ENCODE measurements at places on chromosomes 3 and 15. TPM values are rescaled to one million over a fixed set of nuclear protein-coding genes. Genes with fewer than 3 reads are reported as not detected.

- H3K36me3 ChIP-seq: peaks cover 5% of the 10 kb centered on the region
- H3K27ac ChIP-seq: no peak overlapping the region
- no peaks in the 10 kb centered on the region for H3K27me3 ChIP-seq
- peaks cover 34% of the 10 kb centered on the region for H3K4me1 ChIP-seq
- H3K4me3 ChIP-seq: no peak overlapping the region
Observed at GRCh38 chr3:72380193-72380592, 468.1 kb downstream of the SHQ1 start.

DNA sequence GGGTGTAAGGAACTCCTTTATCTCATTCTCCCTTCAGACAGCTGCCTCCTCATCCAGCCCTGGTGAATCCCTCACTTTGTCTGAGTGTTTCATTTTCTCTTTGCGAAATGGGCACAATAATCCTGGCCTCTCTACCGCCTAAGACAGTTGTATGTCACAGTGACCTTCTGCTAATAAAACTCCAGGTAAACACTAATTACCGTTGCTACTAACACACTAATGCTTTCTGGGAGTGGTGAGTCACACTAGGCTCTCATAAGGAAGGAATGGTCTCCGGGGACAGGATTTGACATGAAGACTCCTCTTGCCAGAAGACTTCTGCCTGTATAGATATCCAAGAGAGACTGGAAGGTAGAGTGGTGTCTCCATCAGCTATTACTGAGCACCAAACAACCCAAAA is 71.7 kb upstream of the SNRK start:
- peak overlapping the region; percentile 28 for H3K4me3 ChIP-seq
- H3K4me1 ChIP-seq: peaks cover 54% of the 10 kb centered on the region
- DNase-seq: peak; percentile 88
- H3K27me3 ChIP-seq: no peaks in the 10 kb centered on the region

The REC114 gene
- polyA plus RNA-seq: not detected

The CCDC191 gene
- 3.6 TPM for polyA plus RNA-seq

The DAZL gene
- not detected for polyA plus RNA-seq

DNA sequence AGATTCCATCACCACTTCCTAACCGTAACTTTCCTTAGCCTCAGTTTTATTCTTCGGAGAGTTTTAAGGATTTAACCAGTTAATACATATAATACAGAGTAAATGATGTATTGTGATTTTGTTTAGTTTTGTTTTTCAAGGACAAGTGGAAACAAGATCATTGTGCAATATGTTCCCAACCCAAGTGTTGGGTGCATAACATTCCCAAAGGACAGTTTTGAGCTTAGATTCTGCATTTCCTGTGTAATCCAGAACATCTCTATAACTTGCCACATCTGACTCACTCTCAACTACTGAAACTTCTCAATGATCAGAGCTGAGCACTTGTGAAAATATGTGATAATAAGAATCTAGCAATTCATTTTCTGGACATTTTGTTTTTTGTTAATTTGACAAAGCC is 466.1 kb upstream of the PPP2R3A start:
- no peaks in the 10 kb centered on the region for H3K36me3 ChIP-seq
- H3K27me3 ChIP-seq: peaks cover 4% of the 10 kb centered on the region
- H3K27ac ChIP-seq: no peak overlapping the region

The NME9 gene
- polyA plus RNA-seq: not detected

DNA sequence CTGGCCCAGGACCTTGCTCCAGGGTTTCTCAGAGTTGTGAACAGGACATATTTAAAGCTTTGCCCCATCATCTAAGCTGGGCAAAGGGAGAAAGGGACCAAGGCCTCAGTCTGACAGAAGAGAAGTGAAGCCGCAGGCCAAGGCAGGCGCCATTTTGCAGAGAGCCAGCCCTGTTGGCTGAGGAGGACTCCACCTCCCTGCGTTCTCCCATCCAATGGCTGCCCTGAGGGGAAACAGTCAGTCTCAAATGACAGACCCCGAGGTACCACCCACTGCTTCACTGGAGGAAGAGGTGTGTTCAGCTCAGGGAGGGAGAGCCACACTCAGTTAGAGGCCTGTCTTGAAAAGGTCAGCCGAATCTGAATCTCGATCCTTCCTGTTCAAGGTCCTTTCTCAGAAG is 86.1 kb downstream of the ADAMTS17 start:
- no peak overlapping the region for H3K27ac ChIP-seq
- no peaks in the 10 kb centered on the region for H3K4me1 ChIP-seq
- H3K36me3 ChIP-seq: no peaks in the 10 kb centered on the region
- DNase-seq: no peak

The CCDC33 gene
- polyA plus RNA-seq: not detected

GRCh38 chr3:84683493-84683892 is 275.3 kb upstream of the CADM2 start:
- no peaks in the 10 kb centered on the region for H3K36me3 ChIP-seq
- no peak for DNase-seq
- no peak overlapping the region for H3K4me3 ChIP-seq
- no peaks in the 10 kb centered on the region for H3K4me1 ChIP-seq

DNA sequence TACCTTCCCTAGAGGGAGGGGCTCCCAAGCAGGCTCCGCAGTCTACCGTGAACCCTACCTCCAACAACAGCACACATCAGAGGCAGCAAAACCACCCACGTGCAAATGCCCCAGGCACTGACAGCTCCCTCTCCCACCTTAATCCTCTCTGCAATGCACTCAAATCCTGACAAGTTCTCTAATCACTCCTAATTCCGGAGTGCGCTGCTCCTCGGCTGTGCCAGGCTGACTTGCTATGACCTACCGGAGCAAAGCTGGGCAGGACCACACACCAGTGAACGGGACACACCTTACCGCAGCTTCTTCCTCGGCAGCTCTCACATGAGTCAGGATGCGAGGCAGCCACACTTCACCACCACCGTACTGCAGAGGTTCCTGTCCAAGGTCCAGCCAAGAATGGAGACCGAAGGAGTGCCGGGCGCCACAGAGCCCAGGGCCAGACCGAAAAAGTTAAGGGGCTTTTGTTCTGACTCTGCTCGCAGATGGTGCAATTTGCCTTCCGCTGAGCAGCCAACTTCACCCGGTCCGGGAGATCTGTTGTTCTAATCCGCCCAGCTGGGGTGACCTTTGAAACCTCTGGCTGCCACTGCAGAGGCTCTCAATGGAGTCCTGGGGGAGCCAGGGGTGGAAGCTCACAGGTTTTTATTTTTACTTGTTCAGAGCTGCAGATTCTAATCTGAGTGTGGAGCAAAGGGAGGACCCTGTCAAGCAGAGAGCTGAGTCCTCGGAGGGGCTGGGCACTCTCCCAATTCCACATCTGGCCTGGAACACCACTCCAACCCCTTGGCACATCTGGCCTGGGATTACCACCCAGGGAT is 84.4 kb downstream of the MYLK start:
- H3K27me3 ChIP-seq: no peaks in the 10 kb centered on the region
- no peaks in the 10 kb centered on the region for H3K36me3 ChIP-seq
- H3K27ac ChIP-seq: no peak overlapping the region
- peaks cover 15% of the 10 kb centered on the region for H3K4me1 ChIP-seq
- H3K4me3 ChIP-seq: peak overlapping the region; percentile 27

DNA sequence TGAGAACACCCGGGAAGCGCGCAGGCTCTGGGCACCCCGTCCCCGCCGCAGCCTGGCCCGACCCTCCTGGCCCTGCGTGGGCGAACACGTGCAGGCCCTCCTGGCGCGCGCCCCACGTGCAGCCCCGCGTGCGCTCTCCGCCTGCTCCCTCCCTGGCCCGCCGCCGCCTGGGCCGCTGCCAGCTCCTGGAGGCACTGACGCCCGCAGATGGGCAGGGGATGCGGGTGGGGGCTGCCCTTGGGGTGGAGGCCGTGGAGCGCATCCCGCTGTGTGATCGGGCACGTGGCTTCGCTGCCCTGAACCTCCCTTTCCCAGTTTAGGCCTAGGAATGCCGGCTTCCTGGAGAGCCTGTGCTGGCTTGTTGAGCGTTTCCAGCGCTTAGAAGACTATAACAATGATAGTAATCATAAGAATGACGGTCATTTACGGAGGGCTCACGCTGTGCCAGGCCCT is 104.6 kb upstream of the SLC6A6 start:
- H3K36me3 ChIP-seq: no peaks in the 10 kb centered on the region
- H3K27me3 ChIP-seq: peaks cover 4% of the 10 kb centered on the region
- DNase-seq: no peak
- H3K27ac ChIP-seq: peak overlapping the region; percentile 45
- H3K4me1 ChIP-seq: peaks cover 15% of the 10 kb centered on the region
- H3K4me3 ChIP-seq: no peak overlapping the region

DNA sequence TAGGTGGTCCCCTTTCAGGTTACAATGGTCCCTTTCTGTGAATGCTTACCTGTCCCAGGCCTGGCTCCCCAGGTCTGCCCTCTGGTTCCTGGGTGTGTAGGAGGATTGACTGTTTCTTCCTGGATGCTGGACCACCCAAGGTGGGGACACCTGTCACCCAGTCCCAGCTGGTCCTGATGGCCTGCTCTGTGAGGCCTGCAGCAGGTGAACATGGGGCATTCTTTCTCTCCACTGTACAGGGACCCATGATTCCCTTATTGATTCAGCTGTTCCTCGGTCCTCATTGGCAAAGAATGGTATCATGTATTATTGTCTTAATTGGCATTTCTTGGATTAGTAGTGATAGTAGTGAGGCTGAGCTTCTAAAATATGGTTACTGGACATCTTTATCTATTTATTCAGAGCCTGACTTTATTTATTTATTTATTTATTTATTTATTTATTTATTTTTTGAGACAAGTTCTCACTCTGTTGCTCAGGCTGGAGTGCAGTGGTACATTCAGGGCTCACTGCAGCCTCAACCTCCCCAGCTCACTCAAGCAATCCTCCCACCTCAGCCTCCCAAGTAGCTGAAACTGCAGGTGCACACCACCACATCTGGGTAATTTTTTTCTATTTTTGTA is 8.8 kb upstream of the DNAJA4 start:
- H3K27me3 ChIP-seq: no peaks in the 10 kb centered on the region
- no peaks in the 10 kb centered on the region for H3K36me3 ChIP-seq
- H3K4me1 ChIP-seq: no peaks in the 10 kb centered on the region
- H3K27ac ChIP-seq: no peak overlapping the region

GRCh38 chr15:70672081-70672480 is 91.3 kb downstream of the UACA start:
- H3K36me3 ChIP-seq: peaks cover 13% of the 10 kb centered on the region
- no peak overlapping the region for H3K27ac ChIP-seq
- no peak overlapping the region for H3K4me3 ChIP-seq
- H3K4me1 ChIP-seq: no peaks in the 10 kb centered on the region

The GNL3 gene
- 128 TPM for polyA plus RNA-seq

DNA sequence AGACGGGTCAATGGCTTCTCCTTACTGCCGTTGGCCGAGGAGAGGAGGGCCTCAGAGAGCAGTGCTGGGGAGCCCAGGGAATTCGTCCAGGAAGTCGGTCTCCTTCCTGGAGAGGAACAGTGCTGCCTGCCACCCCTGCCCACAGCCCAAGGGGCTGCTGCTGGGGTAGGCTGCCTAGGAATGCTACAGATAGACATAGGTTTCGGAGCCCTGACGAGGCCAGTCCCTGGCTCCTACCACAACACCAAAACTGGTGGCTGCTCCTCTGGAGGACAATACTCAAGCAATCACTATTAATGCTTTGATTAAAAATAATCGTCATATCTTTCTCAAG is 30.5 kb downstream of the ANP32A start:
- peaks cover 9% of the 10 kb centered on the region for H3K36me3 ChIP-seq
- no peaks in the 10 kb centered on the region for H3K27me3 ChIP-seq
- no peak for DNase-seq

GRCh38 chr3:184757022-184757651 is 45.3 kb upstream of the MAGEF1 start:
- H3K36me3 ChIP-seq: no peaks in the 10 kb centered on the region
- H3K27ac ChIP-seq: no peak overlapping the region
- no peak for DNase-seq
- H3K4me1 ChIP-seq: peaks cover 27% of the 10 kb centered on the region

GRCh38 chr3:138578141-138578540 is 15.9 kb downstream of the CEP70 start:
- H3K27me3 ChIP-seq: no peaks in the 10 kb centered on the region
- no peaks in the 10 kb centered on the region for H3K4me1 ChIP-seq
- no peak overlapping the region for H3K27ac ChIP-seq
- no peaks in the 10 kb centered on the region for H3K36me3 ChIP-seq

The RARRES1 gene
- polyA plus RNA-seq: not detected

- H3K4me3 ChIP-seq: no peak overlapping the region
- H3K36me3 ChIP-seq: no peaks in the 10 kb centered on the region
- DNase-seq: no peak
- H3K27ac ChIP-seq: no peak overlapping the region
- H3K4me1 ChIP-seq: no peaks in the 10 kb centered on the region
Observed at GRCh38 chr3:167918686-167919085, 177.0 kb downstream of the GOLIM4 start.

- peaks cover 4% of the 10 kb centered on the region for H3K27me3 ChIP-seq
- H3K4me3 ChIP-seq: no peak overlapping the region
- DNase-seq: no peak
- no peak overlapping the region for H3K27ac ChIP-seq
- no peaks in the 10 kb centered on the region for H3K36me3 ChIP-seq
Observed at GRCh38 chr15:81087066-81087465, 47.0 kb upstream of the CFAP161 start.

The SMCO1 gene
- not detected for polyA plus RNA-seq

GRCh38 chr3:192207651-192208050 is 519.7 kb downstream of the FGF12 start:
- H3K4me3 ChIP-seq: no peak overlapping the region
- no peak overlapping the region for H3K27ac ChIP-seq
- DNase-seq: no peak
- no peaks in the 10 kb centered on the region for H3K27me3 ChIP-seq

The GOLGA8Q gene
- polyA plus RNA-seq: 0.15 TPM

The GUCA1C gene
- 0.26 TPM for polyA plus RNA-seq

GRCh38 chr15:69979783-69980182 is 117.9 kb downstream of the TLE3 start:
- no peak overlapping the region for H3K4me3 ChIP-seq
- no peaks in the 10 kb centered on the region for H3K36me3 ChIP-seq
- H3K27ac ChIP-seq: no peak overlapping the region
- DNase-seq: no peak
- peaks cover 6% of the 10 kb centered on the region for H3K4me1 ChIP-seq

DNA sequence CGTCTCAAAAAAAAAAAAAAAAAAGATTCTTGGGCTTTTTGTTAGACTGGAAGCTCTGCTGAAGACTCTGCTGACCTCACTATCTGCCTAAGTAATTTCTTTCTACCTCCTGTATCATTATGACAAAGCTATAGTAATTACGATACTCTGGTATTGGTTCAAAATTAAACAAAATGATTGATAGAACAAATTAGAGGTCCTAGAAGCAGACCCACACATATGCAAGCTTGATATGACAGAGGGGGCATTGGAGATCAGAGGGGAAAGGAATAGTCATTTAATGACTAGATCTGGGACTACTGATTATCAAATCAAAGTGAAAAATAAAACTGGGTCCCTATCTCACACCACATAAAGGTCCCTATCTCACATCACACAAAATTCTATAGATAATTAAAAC is 21.9 kb upstream of the AP3B2 start:
- H3K4me3 ChIP-seq: no peak overlapping the region
- DNase-seq: no peak
- no peaks in the 10 kb centered on the region for H3K36me3 ChIP-seq
- no peaks in the 10 kb centered on the region for H3K27me3 ChIP-seq

The VGLL3 gene
- 2.6 TPM for polyA plus RNA-seq

- peak overlapping the region; percentile 97 for H3K27ac ChIP-seq
- no peaks in the 10 kb centered on the region for H3K27me3 ChIP-seq
- H3K4me3 ChIP-seq: peak overlapping the region; percentile 33
- H3K4me1 ChIP-seq: peaks cover 27% of the 10 kb centered on the region
- DNase-seq: peak; percentile 79
Observed at GRCh38 chr3:36679384-36680200, 84.8 kb downstream of the DCLK3 start.
